Jurkat, Clone E6-1 (cell line): ENCODE measurements at places on chromosomes 11 and 22.
A peak's percentile ranks its signal among the peaks of the same experiment; 100 is the strongest.

- no peak for DNase-seq
These were observed 89.3 kb upstream of the SLC22A12 start for GRCh38 chr11:64501500-64502427.

DNA sequence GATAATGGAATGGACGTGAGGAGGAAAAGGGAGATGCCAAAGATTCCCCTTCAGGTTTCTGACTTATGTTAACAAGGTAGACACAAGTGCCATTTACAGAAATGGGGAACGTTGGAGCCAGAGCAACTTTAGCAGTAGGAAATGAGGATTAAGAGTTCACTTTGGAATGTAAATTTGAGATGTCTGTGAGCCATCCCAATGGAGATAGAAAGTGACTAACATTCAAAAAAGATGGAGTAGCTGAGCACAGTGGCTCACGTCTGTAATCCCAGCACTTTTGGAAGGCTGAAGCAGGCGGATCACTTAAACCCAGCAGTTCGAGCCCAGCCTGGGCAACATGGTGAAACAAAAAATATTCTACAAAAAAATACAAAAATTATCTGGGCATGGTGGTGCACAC lies 19.9 kb downstream of the MRTFA start:
- no peak for DNase-seq

DNA sequence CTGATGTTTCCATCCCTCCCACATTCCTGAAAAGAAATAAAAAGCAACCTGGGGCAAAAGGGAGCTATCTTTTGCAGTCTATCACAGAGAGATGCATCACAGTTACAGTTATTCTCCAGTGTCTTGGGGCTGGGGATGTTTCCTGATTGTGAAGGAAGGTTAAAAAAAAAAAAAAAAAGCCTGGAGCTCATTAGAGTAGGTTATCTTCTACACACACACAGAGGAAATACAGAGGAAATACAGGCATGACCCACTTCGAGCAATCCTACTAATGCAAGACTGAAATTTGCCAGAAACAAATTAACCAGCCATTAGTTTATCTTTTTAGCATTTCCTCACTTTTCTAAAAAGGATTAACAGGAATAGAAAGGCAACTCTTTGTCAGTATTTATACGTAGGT lies 89.4 kb upstream of the CLMP start:
- no peak for DNase-seq

DNA sequence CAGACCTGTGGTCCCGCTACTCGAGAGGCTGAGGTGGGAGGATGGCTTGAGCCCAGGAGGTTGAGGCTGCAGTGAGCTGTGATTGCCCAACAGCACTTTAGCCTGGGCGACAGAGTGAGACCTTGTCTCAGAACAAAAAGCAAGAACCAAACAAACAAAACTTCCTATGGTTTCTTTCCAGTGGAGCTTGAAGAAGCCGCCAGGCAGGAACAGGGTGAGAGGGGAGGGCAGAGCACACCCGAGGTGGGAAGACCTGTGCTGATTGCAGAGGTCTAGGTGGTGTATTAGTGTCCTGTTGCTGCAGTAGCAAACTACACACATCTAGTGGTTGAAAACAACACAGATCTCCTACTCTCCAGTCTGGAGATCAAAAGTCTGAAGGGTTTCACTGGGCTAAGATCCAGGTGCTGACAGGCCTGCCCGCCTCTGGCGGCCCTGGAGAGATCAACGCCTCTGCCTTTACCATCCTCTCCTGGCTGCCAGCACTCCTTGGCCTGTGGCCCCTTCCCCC lies 10.5 kb downstream of the ARHGEF17 start:
- no peak for DNase-seq

- no peak for DNase-seq
These were observed 1412.2 kb downstream of the BRD1 start for GRCh38 chr22:48415520-48415919.

DNA sequence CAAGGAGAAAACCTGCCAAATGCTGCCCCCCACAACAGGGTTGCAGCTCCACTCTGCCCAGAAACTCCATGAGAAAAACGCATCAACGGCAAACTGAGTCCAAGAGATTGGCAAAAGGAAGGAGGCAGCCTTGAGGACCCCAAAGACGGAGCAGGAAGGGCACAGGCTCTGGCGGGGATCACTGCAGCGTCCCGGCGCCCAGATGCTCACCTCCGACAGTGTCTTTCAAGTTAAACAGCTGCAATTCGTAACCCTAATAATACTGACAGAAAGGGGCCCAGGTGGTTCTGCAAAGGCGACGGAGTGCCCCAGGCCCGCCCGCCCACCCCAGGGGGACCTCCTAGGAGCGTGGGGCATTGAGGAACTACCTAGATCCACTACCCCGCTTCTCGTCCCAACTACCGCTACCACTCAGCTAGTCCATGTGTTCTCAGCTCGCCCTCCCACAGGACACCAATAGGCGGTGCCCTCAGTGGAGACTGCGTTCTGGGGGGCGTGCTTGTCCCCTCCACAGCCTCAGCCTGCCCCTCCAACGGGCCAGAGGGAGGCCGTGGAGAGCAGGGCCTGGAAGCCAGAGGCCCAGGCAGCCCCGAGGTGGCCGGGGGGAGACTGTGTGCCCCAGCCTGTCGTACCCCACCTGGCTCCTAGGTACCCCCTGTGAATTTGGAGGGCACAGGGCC lies 127.4 kb downstream of the PHF21B start:
- no peak for DNase-seq

DNA sequence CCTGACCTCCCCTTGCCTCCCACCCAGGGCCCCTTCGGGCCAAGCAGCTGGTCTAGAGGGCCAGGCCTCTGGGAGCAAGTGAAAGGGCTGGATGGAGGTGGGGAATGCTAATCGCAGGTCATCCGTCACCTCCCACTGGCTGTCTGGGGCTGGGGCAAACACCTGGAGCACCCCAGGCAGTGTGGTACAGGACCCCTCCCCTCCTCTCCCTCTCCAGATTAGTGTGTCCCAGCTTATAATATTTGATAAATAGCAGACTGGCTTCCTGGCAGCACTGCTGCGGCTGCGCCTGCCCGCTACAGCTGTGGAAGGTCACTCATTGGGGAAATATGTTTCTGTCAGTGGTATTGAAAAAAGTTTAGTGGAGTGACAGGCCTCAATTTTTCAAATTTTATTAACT lies 90.7 kb upstream of the PHOX2A start:
- no peak for DNase-seq

DNA sequence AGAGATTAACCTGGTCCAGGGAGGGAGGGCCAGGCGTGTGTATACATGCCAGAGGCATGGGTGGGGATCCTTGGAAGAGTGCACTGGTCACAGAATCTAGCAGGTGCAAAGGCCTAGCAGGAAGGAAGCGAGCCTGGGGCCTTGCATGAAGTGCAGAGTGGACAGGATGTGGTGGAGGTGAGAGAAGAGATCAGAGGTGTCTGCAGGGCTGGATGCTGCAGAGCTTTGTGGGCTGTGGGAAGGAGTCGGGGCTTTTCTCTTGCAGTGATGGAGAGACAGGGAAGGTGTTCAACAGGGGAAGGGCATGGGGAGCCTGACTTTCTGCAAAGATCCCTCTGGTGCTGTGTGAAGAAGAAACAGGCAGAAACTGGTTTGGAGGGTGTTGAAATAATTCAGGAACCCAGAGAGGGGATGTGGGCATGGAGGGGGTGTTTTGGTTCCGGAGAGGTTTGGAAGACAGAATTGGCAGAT lies 2.5 kb upstream of the TPST2 start:
- peak; percentile 73 for DNase-seq

GRCh38 chr11:65907878-65908277 lies 7.7 kb upstream of the FOSL1 start:
- no peak for DNase-seq

- DNase-seq: no peak
These were observed 10.3 kb upstream of the RNF141 start for GRCh38 chr11:10551290-10551592.
